ENCODE measurements at places on chromosomes 6 and 20.

DNA sequence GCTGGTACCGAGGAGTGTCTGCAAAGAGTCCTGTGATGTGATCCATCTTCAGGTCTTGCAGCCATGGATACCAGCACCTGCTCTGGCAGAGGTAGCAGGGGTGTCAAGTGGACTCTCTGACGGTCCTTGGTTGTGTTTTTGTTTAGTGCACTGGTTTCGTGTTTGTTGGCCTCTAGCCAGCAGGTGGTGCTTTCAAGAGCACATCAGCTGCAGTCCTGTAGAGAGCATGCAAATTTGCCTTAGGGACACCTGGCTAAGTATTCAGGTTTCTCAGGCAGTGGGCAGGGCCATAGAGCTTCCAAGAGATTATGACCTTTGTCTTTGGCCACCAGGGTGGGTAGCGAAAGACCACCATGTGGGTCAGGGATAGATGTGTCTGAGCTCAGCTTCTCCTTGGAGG is 14.5 kb upstream of the RGS17 start:
- no peak for DNase-seq

- DNase-seq = no peak
These were observed 99.9 kb upstream of the PMEPA1 start for GRCh38 chr20:57809661-57810172.

- peak; percentile 75 for DNase-seq
These were observed 9.9 kb downstream of the TTI1 start for GRCh38 chr20:38023181-38024001.

DNA sequence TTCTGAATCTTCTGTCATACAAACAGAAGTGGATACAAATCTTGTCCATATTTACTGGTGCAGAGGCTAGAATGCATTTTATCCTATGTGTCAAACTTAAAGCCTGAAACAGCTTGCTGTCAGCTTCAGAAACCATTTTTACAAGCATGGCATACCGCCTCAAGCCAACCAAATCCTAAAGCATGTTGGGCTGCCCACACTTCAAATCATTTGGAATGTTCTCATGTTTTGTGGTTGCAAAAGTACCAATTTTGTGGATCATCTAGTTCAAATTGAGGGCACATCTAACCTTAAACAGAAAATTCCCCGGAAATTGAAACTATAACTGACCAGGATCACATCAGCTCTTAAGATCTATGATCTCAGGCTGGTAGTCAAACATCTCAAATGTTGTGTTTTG is 3.2 kb downstream of the GPR63 start:
- peak; percentile 30 for DNase-seq

DNA sequence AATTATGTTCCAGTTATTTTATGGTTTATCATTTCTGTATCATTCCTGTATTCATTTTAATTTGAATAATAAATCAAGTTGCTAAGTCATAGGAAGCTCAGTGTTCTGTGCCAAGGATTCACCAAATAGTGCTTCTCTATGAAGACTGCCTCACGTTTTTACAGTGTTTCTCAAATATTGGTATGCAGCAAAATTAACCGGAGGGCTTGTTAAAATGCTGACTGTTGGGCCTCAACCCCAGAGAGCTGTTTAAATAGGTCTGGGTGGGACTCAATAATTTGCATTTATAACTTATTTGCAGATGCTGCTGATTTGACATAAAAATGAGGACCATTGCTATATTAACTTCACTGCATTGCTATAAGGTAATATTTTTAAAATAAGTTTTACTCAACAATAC is 166.7 kb downstream of the TINAG start:
- no peak for DNase-seq

- peak; percentile 6 for DNase-seq
These were observed 775.6 kb downstream of the PHF3 start for GRCh38 chr6:64411226-64411625.

GRCh38 chr20:38875175-38875993 is 50.8 kb upstream of the FAM83D start:
- no peak for DNase-seq

DNA sequence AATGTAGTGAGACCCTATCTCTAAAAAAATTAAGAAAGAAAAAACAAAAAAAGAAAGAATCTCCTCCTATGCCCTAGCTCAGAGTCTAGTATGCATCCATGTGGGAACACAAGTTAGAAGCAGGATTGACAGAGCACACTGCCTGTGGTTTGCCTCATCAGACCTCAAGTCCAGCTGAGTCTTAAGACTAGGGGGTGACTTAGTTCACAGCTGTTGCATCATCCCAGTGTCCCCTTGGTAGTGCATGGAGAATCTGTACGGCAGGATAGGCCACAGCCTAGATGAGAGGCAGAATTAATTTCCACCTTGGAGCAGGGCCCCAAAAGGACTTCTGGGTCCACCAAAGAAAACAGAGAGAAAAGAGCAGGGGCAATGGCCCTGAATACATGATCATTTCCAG is 13.7 kb downstream of the PNPLA1 start:
- DNase-seq = no peak

DNA sequence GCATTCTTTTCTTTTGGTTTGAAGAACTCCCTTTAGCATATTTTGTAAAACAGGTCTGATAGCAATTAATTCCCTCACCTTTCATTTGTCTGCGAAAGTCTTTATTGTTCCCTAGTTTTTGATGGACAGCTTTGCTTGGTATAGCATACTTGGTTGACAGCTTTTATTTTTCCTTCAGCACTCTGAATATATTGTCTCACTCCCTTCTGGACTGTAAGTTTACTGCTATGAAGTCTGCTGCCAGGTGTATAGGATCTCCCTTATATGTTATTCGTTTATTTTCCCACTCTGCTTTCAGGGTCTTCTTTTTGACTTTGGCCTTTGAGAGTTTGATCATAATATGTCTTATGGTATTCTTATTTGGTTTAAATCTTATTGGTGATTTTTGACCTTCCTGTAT is 47.7 kb upstream of the SNAP91 start:
- DNase-seq = no peak

GRCh38 chr20:42098418-42098817 is 480.2 kb upstream of the CHD6 start:
- DNase-seq = no peak

DNA sequence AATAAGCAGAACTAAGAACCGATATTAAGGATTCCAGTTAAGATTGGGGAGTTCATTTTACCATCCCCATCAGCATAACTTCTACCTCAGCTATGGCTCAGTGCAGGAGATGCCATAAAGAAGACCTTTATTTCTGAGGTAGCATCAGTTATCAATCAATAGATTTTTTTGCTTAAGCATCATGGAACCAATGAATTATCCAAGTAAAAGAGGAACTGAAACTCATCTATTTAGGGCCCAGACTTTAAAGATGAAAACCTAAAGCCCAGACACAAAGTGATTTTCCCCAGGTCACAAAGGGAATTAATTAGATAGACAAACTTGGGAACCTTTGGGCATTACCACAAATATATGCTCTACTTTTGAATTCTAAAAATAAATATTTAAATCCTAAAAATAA is 59.2 kb upstream of the TINAG start:
- DNase-seq = no peak

- peak; percentile 22 for DNase-seq
These were observed 38.1 kb upstream of the GCLC start for GRCh38 chr6:53582963-53583362.

GRCh38 chr20:57573894-57574293 is 13.0 kb downstream of the PCK1 start:
- no peak for DNase-seq

- DNase-seq = peak; percentile 46
These were observed 29.5 kb downstream of the CDYL start for GRCh38 chr6:4805553-4806336.

GRCh38 chr20:18666803-18667415 is 79.1 kb downstream of the DTD1 start:
- DNase-seq = no peak

DNA sequence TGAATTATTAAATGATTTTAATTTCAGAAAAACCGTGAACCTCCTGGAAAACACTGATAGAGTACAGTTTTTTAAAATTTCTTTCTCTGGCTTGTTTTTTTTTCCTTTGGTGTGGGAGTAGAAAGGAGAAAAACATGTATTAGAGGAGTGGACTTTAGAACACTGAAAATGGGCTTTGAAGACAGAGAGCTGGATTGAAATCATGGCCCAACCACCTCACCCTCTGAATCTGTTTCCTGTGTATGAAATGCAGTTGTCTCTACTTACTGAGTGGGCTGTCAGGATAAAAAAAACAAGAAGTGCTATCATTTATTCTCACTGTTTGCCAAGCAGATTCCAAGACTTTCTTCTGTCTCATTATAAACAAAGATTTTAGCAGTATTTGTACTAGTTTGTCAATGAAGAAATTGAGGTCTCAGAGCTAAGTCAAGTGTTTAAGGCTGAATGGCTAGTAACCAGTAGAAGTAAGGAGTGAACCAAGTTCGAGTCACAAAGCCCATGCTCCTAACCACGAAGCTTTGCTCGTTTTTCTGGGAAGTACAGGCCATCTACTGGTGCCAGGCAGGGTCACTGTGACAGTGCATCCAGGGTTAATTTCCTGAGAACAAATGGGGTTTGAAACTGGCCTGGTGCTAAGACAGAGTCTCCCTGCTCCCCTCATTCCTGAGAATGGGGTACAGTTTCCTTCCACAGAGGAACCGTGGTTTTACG is 256.4 kb downstream of the TMEM242 start:
- no peak for DNase-seq

GRCh38 chr6:148689168-148689567 is 57.7 kb upstream of the UST start:
- DNase-seq = peak; percentile 14

DNA sequence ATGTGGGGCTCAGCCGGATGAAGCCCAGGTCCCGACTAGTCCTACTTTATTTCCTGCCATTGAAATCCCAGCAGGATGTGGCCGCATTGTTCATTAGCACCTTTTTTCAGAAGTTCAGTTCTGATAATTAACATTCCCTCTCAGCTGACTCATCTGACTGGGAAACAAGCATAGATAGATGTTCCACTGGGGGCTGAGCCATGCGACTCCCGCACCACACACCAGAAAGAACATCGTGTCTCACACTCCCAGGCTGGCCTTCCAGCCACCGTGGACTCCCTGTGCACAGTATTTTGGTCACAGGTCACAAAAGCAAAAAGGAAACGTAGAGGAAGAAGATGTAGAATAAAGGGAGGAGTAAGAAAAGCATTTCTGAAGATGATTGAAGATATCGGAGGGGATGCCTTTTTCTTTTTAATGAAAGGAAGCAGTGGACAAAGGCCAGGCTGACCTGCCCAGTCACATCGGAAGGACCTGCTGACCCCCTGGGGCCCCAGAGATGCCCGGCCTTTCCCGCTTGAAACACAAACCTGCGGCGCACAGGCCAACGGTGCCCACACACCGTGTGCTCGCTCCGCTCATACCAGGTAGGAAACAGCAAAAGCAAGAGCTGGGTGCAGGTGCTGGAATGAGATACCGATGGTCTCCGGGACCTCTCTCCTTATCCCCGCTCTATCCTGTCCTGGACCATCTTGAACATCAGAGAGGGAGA is 11.8 kb downstream of the RPS6KA2 start:
- peak; percentile 61 for DNase-seq

- DNase-seq = no peak
These were observed 90.1 kb upstream of the AFDN start for GRCh38 chr6:167736486-167737204.

DNA sequence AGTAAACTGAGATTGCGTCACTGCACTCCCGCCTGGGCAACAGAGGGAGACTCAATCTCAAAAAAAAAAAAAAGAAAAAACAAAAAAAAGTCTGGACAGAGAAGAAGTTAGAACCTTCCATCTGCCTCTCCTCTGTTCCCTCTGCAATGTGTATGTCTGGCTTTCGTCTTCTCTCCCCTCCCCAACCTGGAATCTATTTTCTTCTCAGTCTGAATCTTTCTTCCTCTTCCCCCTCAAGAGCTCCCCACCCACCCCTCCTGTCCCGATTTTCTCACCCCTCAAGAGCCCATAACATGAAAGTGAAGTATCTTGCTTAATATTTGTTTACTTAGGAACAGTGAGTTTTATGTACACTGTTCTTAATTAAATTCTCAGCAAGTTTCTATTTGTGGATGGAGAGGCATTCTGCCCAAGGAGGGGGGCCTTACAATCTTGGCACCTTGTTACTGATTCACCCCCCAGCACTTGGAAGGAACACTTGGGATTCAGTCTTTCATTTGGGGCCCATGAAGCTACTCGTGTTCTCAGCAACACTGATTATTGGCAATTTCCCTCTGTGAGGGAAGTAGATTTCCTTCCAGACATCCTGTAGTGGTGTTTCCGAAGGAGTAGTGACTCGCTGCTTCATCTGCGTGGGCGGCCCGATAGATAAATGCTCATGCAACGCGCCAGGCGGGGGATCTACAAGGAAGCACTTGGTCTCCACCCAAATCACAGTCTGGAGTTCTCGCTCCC is 69.3 kb upstream of the SRSF6 start:
- DNase-seq = peak; percentile 28

DNA sequence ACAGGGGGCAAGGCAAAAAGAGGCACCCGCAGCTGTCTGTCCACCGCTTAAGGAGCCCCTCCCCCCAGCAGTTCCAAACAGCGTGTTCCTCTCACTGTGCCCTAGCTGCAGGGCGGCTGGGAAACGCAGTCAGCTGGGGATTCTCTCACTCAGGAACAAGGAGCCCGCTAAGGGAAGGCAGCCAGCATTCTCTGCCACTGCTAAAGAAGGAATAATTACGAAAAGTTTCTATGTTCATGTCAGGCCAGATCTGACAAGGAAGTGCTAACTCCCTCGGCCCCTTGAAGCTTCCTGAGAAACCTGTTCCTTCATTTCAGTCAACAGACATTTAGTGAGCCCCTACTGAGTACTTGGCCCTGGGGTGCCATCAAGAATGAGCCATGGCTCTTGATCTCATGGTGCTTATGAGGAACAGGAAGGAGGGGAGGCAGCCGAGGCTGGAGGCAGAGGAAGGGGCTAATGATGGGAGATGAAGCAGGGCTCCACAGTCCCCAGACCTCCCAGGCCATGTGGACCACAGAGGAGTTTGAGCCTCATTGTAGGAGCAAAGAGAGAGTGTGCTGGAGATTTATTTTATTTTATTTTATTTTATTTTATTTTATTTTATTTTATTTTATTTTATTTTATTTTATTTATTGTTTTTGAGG is 101.7 kb upstream of the PMEPA1 start:
- DNase-seq = no peak

- no peak for DNase-seq
These were observed 30.9 kb downstream of the TMEM200A start for GRCh38 chr6:130396722-130397121.

DNA sequence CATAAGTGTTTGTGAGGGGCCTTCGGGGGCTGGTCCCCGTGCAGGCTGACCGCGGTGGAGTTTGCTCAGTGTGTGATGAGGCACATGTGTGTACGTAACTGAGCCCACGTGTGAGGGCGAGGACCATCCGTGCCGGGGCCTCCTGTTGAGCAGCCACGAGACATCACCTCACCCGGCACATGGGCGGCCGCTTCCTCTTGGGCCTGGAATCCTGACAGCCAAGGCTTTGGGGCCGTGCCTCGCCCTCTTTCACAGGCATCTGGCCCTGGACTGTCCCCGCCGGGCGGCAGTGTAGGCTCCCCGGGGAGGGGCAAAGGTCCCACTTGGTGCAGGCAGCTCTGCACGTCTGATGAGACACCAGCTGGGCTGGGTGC is 202.3 kb downstream of the DLL1 start:
- no peak for DNase-seq

DNA sequence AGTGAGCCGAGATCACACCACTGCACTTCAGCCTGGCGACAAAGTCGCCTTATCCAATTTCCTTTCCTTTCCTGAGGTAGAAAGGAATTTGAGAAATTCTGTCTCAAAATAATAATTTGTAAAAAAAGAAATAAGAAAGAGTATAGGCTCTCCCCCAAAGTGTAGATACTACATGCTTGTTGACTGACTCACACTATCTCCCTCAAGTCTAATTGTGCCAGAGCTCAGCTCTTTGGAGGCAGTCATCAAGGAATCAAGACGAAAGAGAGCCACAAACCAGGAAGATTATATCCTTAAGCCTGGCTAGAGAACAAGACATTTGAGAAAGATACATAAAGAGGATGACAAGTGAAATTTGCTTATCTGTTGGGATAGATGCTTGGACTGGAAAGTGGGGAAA is 3.7 kb upstream of the FKBPL start:
- peak; percentile 77 for DNase-seq
